Activated T-helper 1 cell treated with anti-CD3 and anti-CD28 coated beads, Interleukin-2, amount 50 U/mL, for 16 hours (primary cell): ENCODE measurements at places on chromosomes 1 and 21.

DNA sequence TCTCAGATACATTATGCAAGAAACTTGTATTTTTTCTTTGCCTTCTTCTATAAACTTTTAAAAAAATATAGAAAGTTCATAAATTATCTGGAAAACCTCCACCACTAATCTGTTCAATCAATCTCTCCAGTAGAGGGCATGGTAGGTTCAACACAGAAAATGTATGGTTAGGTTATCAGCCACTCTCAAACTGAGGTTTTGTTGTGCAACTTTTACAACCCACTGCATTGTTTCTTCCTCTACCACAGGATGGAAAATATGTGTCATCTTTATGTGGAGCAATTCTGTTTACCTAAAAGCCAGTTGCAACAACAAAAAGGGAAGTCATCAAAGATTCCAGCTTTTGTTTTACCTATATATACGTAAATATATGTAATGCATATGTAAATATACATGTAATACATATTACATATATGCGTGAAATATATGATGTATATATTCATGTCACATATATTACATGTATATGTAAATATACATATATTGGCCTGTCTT is 3.0 kb upstream of the RGS2 start:
- DNase-seq, result no peak

DNA sequence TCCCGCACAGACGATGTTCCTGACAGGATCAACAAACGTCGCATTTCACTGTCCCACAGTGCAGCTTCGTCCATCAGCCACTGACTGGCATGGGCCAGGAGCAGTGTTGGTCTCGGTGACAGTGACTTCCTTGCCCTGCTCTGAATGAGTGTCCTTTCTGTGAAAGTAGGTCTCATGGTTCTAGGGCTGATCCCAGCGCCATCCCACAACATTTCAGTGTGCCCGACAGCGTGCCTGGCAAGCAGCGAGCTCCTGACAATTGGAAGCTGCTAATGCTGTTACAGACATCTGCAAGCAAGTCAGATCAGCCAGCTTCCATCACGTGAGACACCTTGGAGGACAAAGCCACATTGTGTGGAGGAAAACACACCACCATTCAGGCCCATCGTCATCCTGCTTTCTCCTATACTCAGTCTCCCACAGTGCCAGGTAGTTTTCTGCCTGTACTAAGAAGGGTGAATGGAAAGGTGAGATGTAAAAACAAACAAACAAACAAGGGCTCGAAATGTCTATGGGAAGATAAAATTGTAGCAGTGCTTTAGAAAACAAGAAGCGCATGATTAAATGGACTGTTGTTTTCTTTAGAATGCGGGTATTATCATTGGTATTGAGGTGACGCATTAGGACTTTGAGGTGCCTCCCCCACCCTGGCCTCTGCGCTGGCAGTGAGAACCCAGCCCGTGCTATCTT is 21.9 kb downstream of the ERRFI1 start:
- DNase-seq, result no peak

DNA sequence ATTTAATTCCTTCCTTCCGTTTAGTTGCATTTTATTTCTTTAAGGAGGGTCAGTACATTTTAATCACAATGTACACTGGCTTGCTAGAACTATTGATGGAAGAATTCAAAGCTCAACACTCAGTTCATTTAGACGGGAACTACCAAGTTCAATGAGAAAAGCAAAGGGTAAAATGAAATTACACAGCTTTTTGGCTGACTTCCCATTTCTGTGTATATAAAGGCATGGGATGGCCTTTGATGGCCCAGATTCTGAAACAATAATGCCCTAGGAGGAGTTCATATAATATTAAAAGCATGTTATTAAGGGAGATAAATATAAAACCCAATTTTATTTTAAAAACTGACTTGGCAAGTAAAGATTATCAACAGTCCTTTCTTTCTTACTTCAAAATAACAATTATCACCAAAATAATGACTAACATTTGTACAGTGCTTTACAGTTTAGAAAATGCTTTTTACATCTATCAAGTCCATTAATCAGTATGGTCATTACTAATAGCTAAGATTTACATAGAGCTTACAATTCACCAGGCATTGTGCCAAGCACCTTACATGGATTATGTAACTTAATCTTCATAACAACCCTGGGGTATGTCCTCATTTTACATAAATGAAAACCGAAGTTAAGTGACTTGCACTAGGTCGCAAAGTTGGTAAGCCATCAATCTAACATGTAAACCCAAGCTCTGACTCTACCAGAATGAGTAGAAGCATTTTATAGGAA is 402.4 kb downstream of the OMA1 start:
- no peak for DNase-seq

DNA sequence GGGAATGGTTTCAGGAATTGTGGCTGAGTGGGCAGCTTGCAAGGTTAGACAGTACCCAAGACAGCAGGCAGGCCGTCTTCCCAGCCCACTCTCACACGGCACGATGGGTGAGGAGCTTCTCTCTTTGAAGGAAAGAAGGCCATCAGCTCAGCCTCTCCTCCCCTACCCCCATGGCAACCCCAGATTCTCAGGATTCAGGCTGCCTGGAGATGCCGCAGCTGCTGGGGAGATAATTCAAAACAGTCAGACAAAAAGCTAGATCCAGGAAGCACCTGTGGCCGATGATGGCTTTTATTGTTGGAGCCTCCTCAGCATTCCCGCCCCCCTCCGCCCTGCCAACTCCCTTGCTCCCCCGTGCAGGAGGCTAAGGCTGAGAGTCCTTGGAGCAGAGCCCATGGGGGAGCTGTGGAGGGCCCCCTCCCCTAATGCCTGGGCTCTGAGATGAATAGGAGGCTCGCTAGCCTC is 220.5 kb downstream of the TRABD2B start:
- no peak for DNase-seq
